ENCODE measurements at places on chromosomes 11 and 22.

- DNase-seq = peak; percentile 15
Measured at GRCh38 chr11:9787981-9788521, 124.2 kb downstream of the SWAP70 start.

- no peak for DNase-seq
Measured at GRCh38 chr11:93648158-93648557, 13.3 kb upstream of the CEP295 start.

- peak; percentile 58 for DNase-seq
Measured at GRCh38 chr11:3037040-3037944, 19.9 kb downstream of the CARS1 start.

GRCh38 chr22:17380359-17381087 is 11.3 kb downstream of the CECR2 start:
- no peak for DNase-seq

GRCh38 chr11:124844664-124845079 is 20.6 kb upstream of the ROBO3 start:
- DNase-seq = no peak

DNA sequence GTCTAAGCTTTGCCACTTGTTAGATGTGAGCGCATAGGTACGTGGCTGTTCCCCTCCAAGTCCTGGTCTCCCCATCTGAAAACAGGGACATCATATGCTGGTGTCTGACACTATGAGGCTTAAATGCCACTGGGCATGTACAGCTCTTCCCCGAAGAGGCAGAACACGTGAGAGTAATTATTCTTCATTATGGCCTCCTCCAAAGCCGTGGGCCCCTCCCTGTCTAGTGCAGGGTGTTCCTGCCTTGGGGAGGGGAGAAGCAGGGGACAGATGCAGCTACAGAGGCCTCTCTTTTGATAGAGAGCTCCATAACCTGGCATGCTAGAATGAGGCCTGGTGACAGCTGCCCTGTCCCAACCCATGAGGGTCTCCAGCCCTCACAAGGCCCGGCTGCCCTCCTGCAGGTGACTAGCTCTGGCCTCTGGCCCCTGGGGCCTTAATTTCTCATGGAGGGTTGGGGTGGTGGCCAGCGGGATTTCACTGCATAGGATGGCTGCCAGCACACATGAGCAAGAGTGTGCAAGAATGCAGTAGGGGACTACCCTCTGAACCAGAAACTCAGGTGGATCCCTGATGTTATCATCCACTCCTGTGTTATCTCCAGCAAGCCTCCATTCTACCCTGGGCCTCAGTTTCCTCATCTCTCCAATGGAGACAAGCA is 334.6 kb downstream of the MN1 start:
- DNase-seq = no peak

GRCh38 chr11:12411806-12412727 is 34.7 kb downstream of the PARVA start:
- peak; percentile 65 for DNase-seq

DNA sequence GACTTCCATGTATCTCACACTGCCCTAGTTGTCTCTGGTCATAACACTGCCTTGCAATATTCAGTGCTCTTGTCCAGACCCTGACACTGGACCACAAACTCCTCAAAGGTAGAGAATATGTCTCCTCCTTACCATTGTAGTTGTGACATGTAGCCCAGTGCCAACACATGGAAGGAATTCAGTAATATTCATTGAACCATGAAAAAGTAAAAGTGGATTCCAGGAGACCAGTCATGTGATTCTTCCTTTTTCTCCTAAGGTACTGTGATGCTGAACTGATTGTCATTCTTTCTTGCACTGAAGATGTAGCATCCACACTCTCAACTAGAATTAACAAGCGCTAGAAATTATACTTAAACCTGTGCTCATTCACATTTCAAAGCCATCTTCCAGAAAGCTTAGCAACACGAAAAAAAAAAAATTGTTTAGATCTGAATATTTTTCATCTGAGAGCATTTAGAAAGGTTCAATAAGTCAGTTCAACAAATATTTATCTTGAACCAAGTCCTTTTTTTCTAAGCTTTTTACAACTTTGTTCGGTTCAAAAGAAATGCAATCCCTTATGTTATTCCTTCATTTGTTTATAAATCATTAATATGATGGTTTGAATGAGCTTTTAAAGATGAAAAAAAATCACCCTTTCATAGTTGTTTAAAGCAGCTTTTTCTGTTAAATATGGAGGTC is 224.7 kb upstream of the BLID start:
- no peak for DNase-seq

- DNase-seq = no peak
Measured at GRCh38 chr11:115580416-115580815, 76.2 kb upstream of the CADM1 start.

DNA sequence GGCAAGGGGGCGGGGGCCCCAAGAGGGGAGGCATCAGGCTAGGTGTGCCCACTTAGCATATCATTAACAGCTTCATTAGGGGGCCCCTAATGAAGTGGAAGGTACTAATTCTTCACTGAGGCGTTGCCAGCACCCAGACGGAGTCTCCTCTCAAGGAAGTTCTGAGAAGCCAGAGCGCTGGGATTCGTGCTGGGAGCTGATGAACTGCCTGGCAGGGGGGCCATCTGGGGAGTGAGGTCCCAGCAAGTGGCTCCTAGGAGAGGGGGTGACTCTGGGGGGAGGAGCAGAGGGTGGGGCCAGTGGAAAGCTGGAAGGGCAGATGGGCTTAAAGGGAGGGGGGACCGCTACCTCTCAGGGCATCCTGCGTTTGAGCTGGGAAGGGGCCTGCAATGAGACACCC is 29.8 kb downstream of the DAGLA start:
- no peak for DNase-seq

DNA sequence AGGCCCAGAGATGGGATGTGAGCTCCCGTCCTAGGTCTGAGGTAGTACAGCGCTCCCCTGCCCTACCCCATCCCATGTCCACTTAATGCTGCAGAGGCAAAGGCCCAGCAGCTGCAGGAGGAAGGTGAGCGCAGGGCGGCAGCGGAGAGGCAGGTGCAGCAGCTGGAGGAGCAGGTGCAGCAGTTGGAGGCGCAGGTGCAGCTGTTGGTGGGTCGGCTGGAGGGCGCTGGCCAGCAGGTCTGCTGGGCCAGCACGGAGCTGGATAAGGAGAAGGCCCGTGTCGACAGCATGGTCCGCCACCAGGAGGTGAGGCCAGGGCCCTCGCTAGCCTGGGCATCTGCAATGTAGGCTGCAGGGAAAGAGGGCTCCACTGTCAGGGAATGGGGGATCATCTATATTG is 15.2 kb downstream of the CCDC157 start:
- no peak for DNase-seq

GRCh38 chr11:66411323-66411722 is 9.5 kb upstream of the NPAS4 start:
- no peak for DNase-seq

- no peak for DNase-seq
Measured at GRCh38 chr11:127943763-127944162, 643.6 kb downstream of the ETS1 start.

DNA sequence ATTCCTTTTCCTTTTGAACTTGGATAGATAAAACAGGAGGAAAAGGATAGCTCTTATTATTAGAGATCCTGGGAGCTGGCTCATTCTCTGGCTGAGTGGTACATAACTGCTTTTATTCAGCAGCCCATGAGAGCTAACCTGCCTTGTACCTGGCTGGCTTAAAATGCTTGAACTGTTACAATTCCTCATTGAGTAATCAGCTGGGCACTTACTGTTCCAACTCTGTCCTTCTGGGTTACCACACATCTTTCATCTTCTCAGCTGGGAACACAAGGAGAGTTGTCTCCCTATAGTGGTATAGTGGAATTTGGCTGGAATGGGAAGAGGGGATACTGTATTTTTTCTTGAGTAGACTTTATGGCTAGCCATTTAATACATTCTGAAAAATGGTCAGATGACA is 39.8 kb upstream of the SPTBN2 start:
- DNase-seq = no peak

GRCh38 chr11:45625611-45626010 is 39.8 kb downstream of the CHST1 start:
- DNase-seq = no peak

GRCh38 chr22:33832558-33833151 is 87.6 kb downstream of the LARGE1 start:
- DNase-seq = no peak

DNA sequence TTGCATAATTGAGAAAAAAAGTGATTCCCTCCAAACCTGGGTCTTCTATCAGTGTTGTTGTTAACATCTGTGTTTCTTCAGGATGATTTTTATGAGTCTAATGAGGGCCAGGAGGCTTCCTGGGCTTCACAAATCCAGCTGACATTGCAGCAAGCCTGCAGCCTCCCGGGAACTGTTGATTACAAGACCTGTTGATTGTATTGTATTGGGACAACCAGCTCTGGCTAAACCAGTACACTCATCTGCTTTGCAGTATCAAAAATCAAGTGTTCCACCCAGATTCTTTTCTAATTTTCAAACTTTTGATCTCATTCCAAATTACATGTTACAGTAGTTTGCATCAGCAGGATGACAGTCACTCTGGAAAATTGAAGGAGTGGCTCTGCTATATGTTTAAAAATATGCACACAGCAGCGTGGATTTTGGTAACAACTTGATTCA is 16.1 kb upstream of the PRSS23 start:
- DNase-seq = no peak

DNA sequence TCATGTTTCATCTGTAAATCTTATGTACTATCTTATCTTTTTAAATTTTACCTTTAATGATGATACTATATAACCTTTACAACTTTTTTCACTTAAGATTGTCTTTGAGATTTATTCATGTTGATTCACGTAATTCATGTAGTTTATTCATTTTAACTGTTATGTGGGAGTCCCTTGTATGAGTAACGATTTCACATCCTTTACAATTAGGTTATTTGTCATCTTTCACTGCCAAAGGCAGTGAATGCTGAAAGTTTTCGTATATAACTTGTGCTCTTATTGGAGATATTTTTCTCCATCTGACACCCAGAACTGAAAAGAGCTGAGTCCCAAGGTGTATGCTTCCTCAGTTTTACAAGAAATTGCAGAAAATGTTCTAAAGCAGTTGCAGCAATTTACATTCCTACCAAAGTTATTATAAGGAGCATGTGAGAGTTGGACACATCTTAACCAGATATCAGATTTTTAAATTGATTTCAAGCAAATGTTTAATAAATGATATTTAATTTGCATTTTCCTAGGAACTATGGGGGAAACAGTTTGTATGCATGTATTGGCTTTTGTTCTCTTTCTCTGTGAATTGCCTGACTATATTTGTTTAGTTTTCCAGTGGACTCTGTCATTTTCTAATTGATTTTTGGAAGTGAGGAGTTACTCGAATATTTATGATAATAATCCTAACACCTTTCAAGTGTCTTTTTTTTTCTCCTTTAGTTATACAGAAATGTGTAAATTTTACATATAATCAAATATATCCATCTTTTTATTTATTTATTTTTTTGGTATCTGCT is 6.4 kb downstream of the ARL14EP start:
- no peak for DNase-seq

DNA sequence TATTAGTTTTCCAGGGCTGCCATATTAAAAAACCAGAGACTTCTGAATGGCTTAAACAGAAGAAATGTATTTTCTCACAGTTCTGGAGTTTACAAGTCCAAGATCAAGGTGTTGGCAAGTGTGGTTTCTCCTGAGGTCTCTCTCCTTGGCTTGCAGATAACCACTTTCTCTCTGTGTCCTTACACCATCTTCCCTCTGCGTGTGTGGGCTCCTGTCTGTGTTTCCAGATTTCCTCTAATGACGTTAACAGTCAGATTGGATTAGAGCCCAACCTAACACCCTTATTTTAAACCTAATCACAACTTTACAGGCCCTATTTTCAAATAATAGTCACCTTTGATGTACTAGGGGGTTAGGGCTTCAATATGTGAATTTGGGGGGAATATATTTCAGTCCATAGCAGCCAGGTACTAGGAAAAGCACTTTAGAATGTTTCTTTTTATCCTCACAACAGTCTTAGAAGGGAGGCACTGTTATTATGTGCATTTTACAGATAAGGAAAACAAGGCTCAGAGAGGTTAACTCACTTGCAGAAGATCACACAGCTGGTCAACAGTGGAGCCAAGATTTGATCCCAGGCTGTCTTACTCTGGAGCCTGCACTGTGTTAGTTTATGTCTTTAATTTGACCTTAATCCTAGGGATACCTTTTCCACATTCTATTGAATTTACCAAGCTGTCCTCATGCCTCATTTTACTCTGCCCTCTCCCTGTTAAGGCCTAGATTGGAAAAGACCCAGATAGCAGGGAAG is 116.4 kb upstream of the CRYBB3 start:
- DNase-seq = no peak

GRCh38 chr11:107623183-107623582 is 32.2 kb downstream of the ELMOD1 start:
- no peak for DNase-seq

DNA sequence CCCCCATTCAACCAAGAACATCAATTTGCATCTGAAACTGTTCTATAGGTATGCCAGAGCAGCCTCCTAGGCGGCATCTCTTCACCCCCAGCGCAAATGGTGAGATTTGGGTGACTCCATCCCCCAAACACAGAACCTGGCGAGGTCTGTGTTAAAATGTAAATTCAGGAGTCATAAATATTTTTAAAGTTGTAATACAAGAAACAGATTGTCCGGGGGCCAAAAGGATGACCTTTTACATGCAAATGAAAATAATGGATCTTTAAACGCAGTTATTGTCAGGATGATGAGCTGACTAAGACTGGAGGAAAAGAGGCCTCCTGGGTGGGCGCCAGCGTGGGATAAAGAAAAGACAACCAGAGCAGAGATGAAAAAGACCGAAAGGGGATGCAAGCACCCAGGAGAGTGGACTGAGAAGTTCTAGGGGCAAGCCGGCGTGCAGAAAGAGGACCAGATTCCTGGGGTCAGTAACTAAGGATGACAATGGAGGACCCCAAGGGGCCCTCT is 16.0 kb upstream of the ADA2 start:
- DNase-seq = no peak

DNA sequence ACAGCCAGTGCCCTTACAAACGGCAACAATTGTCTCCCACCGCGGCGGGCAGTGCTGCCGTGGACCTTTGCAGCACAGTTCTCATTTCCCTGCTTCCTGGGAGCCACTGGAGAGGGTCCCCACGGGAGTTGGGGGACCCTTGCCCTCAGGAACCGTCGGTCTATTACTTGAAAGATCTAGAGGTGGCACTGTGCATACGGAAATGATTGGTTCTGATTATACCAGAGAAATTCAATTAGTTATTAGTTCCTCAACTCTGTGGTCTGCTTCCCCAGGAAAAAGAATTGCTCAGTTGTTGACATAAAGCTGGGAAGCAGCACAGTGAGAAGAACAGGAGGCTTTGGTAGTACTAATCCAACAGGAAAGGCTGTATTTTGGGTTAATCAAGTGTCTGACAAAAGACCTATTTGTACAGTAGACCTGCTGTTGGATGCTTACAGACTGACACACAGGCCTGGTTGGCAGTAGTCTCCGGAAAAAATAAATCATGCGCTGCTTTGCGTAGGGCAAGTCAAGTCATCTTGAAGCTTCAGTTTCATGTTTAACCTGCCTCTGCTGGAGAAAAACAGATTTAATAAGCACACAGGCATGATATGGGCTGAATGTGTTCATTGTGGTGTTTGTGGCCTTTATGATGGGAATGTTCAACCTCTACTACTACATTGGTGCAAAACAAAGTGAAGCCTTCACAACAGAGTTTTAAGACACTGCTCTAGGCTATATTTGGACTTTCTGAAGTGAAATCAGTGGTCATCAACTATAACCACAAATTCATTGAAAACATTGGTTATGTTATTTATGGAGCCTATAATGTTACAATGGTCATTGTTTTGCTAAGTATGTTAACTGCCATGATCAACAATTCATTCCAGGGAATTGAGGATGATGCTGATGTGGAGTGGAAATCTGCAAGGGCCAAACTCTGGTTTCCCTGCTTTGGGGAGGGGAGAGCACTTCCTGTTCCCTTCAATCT is 54.6 kb upstream of the SC5D start:
- DNase-seq = no peak

- no peak for DNase-seq
Measured at GRCh38 chr11:3952715-3953114, 97.3 kb downstream of the STIM1 start.
